ENCODE measurements at places on chromosomes 11 and 22.

DNA sequence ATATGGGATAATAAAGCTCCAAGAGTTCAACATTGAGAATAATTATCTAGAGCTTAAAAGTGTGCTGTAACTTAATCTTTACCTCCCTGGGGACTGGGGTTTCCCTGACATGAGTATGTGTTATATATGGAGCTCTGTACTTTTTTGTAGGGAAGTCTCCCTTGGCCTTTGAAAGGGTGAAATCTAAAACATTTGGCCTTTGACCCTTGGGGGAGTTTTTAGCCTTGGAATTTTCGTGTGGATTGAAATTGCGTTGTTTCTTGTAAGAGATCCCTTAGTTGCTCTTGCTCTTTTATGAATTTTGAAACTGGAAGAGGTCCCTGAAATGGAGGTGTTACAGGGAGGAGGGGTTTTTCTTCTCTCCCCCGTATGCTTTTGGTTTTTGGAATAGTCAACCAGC lies 450.0 kb downstream of the NELL1 start:
- DNase-seq = no peak

DNA sequence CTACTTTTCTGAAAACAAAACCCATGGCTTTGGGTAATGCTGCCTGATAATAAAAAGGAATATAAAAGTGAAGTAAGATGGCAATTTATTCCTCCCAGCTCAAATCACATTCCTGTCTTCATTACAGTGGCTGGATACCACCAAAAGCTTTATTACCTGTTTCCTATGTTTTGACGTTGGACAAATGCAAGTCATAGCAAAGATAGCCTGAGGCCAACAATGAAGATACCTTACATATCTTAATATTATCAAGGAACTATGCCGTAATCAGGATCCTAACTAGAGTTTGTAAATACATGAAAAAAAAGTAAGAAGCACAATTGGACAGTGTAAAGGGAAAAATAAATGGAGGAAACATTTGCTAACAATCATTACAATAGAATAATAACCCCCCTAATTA lies 202.4 kb downstream of the SOX6 start:
- DNase-seq = no peak

DNA sequence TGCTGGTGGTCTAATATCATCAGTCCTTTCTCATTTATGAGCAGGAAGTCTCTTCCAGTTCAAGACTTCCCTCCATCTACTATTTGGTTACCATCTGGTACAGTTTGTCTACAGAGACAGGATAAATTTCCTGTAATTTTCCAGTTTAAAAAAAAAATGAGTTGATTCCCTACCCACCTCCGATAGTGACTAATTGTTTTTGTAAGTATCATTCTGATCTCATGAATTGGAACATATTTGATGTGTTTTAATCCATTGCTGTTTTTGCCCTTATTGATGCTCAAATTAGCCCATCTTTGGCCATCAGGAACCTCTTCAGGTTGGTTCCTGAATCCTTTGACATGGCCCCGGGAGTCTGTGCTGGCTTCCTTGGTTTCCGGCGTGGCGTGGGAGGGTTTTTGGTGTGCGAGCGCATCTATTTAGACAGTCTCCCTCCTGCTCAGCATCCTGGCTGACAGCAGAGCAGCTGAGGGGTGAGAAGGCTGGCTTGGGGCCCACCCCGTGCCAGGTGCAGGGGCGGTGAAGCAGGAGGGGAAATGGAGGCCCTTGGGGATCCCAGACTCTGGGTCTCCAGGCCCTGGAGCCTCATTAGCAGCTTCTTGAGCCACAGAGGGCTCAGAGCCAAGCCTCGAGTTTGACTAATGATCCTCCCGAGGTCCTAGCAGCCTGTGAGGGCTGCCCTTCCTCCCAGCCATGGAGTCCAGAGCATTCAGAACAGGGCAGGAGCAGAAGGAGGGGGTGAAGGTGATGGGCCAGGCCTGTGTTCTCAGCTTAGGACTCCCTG lies 6.8 kb downstream of the OMP start:
- no peak for DNase-seq

DNA sequence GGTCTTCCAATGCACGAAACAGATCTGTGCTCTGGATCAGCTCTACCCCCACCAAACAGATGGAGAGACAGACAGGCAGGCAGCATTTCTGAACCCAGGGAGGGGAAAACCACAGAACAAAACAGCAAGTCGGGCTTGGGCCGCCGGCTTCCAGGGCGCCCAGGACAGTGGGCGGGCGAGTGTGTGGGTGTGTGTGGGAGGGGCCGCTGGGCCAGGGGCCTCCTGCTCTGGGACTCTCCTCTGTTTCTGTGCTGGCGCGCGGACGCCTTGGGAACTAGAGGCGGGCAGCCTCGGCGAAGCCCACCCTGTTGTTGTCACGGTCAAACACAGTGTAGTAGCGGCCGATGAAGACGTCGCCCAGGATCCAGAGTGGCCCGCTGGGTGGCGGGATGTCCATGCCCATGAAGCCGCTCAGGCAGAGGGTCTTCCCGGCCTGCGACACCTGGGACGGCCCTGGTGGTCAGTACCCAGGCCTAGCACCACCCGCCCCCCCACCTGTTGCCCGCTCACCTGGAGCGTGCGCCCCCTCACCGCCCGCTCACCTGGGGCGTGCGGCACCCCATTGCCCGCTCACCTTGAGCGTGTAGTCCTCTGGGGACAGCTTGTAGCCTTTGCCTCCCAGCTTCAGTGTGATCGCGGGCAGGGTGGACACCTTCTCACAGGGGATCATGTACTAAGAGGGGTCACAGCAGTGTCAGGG lies 3.0 kb upstream of the IFITM10 start:
- no peak for DNase-seq

GRCh38 chr11:76640501-76640900 lies 30.0 kb downstream of the LRRC32 start:
- DNase-seq = no peak

DNA sequence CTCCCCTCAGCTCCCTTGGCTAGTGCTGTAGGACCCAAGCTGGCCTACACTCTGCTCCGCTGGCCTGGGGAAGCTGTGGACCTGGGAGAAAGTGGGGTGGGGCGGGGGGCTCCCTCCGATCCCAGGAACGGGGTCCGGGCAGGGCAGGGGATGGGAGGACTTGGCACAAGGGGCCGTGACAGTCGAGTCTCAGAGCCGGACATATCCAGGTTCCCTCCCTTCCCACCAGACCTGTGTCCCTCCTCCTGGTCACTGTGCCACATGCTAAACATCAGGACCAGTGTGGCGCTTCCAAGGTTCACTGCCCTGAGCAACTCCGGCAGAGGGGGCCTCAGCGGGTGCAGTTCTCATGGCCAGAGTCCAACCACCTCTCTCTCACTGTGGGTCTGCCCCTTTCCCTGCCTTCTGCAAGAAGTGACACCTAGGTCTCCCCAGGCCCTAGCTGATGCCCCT lies 2.0 kb downstream of the DUSP8 start:
- peak; percentile 59 for DNase-seq

- no peak for DNase-seq
These were observed 48.1 kb upstream of the ME3 start for GRCh38 chr11:86720546-86720945.

- DNase-seq = no peak
These were observed 1.6 kb downstream of the RTN4RL2 start for GRCh38 chr11:57461841-57462489.

DNA sequence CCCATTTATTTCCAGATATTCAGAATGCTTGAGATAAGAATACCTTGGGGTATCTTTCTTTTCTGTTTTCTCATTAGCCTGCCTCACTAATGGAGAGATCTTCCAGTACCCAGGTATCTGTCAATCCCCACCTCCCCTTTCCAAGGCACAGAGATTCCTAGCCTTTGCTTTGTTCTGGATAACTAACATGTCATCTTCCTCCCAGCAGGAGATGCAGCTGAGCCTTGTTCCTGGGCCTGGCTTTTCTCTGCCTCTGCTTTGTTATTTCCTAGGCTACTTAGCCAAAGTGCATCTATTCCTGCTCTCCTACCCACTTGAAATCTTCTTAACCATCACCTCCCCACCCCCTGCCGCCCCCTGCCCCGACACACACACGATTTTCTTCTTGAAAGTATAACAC lies 297.1 kb downstream of the NELL1 start:
- DNase-seq = no peak

GRCh38 chr11:23959462-23959861 lies 537.4 kb upstream of the LUZP2 start:
- no peak for DNase-seq

DNA sequence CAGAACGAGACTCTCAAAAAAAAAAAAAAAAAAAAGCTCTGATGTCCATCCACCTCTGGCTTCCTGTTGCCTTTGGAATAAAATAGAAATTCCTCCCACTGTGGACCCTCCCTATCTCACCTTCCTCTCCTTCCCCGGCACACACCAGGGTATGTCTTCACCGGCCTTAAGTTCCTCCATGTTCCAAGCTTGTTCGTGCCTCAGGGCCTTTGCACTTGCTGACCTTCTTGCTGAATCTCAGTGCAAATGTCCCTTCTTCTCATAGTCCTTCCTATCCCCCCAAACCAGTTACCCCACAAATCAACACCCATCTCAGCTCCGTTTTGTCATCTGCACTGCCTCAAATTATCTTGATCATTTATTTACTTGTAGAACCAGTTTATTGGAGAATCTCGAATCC lies 20.6 kb downstream of the IFT27 start:
- no peak for DNase-seq

DNA sequence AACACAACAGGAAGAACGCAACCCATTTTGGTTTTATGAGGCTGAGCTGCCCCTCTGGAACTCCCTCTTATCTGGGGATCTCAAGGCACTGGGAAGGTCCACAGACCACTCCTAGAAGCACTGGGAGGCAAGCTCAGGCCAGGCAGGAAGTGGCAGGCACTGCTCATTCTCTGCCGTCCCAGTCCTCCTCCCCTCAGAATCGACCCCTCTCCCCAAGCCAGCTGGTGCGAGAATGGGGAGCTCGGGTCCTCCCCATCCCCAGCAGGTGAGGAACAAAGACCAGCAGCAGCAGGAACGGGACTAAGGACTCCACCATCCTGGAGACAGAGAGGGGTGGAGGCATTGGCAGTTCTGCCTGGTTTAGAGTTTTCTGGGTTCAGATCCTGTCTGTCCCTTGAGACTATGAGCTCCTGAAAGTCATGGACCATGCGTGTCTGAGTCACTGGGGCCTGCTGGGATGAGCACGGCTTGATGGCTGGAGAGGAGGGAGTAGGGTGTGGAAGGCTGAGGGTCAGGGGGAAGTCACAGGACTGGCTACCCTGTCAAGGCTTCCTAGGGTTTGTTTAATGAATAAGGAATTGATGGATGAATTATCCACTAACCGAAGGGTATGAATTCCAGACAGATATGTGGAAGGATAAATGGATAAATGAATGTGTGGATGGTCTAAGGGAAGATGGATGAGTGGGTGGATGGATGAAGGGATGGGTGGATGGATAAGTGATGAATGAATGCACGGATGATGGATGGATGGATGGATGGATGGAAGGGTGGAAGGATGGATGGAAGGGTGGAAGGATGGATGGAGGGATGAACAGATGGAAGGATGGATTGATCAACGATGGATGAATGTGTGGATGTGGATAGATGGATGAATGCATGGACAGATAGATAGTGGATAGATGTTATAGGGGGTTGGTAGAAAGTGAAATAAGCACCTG lies 6.4 kb downstream of the MYEOV start:
- DNase-seq = no peak

DNA sequence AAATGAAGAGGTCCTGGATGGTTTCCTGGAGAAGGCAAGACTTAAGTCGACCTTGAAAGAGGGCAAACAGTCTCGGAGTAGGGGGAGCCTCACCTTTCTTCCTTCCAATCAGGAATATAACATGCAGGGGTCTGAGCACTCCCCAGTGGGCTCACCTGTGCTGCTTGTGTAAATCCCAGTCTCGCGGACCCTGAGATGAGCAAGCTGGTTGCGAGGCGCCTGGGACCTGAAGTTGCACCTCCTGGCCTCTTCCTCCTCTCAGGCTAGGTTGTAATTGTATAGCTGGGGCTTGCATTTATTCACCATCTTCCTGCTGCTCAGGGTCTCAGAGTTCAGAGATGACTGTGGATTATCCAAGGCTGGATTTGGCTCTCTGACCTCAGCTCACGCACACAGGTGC lies 7.5 kb upstream of the WBP2NL start:
- no peak for DNase-seq

DNA sequence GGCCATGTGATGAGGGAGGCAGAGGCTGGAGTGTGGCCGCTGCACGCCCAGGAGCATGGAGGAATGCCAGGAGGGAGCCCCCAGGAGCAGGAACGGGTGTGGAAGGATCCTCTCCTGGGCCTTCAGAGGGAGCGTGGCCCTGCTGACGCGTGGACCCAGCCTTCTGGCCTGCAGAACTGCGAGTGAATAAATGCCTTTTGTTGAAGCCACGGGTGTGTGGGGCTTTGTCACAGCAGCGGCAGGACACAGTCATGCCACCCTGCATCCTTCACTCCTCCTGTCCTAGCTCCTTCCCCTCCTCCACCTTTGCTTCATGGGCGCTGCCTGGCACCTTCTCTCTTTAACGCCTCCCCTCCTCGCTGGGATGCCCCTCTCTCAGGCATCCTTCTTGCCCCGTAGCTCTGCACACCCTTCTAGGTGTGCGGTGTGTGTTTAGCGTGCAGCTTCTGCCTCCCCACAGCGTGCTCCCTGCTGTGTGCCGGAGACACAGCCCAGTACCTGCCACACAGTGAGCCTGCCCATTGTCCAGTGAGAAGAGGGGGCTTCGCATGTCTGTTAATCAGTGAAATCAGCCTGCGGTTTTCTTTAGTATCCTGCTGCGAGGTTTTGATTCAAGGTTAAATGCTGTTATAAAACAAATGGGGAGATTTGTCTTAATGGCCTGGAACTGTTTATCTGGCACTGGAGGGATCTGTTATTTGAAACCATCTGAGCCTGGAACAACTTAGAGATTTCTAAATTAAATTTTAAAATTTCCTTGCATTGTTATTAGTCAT lies 459.6 kb downstream of the TBC1D22A start:
- no peak for DNase-seq

DNA sequence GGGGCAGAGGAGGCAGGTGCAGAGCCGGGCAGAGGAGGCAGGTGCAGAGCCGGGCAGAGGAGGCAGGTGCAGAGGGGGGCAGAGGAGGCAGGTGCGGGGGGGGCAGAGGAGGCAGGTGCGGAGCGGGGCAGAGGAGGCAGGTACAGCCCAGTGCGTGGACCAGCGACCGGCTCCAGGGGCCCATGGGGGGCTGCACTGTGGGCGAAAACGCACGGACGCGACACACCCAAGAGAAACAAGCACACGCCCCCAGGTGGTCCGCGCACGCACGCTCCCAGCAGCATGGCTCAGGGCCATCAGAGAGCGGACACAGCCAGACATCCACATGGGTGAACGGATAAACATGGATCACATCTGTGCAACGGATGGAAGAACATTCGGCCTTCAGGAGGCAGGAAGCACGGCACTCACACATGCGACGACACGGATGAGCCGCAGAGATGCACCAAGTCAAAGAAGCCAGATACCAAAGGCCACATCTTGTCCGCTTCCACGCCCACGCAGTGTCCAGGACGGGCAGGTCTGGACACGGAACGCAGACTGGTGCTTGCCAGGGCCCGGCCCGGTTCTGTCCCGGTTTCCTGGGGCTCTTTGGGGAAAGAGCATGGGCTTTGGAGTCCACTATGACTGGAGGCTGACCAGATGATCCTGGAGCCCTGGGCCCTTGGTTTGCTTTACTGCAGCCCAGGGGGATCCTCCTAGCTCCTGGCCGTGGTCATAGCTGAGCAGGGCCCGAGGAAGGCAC lies 21.8 kb downstream of the OSBPL5 start:
- DNase-seq = no peak

GRCh38 chr11:8040921-8041285 lies 40.1 kb upstream of the TUB start:
- no peak for DNase-seq

GRCh38 chr11:78562398-78562797 lies 12.3 kb downstream of the NARS2 start:
- DNase-seq = no peak

GRCh38 chr11:96013461-96014213 lies 89.7 kb upstream of the MTMR2 start:
- DNase-seq = no peak

GRCh38 chr22:50606165-50606945 lies 5.8 kb downstream of the MAPK8IP2 start:
- no peak for DNase-seq

Data from hepatocyte (in vitro differentiated cells).